ENCODE measurements at places on chromosomes 1 and 21.
A peak's percentile ranks its signal among the peaks of the same experiment; 100 is the strongest.

DNA sequence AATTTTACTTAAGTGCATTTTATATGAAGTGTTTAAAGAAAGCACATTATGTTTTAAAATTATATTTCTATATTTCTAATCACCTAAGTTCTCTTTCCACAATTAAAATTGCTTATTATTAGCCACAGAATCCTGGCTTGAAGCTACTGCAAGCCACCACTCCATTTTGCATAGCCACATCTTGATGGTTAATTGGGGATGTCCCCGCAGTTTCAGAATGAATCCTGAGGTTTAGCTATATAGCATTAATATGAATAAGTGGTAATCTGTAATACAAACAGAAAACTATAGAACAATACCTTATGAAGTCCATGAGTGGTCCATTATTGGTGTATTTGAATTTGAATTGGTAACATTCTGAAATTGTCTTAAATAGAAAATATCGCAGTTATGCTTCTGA is 11.6 kb upstream of the GOLPH3L start:
- DNase-seq, result no peak

- no peak for DNase-seq
Observed at GRCh38 chr1:92817986-92818764, 13.7 kb upstream of the RPL5 start.

DNA sequence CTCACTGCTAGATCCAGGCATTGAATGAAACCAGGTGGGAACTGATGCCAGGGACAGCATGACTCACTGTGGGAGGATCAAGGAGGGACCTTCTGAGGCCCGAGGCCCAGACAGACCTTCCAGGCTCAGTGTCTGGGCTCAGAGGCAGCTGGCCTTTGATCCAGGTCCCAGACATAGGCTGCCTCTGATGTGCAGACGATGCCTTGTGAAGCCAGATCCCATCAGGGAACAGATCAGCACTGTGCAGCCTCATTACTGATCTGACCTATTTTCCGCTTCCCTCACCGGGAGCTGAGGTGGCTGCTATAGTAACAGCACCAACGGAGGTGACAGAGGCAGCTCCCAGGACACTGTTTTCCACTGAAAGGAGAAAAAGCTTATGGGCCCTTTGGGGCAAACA is 399.5 kb downstream of the MATN1 start:
- DNase-seq, result no peak

DNA sequence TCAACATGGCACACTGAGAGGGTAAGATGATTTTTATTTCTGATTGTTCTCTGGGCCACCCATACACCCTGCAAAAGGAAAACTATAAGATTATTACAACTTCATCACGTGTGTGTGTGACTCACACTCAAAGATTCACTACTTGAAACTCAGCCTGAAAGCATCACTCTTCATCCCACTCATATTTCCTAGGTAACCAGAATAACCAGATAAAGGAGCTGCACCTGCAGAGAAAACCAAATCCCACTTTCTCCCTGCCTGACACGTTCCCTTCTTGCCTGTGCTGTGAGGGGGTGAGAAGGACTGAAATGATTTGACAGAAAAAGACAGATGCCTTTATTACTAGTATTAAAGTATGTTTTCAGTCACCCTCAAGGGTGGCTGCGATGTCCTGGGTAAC is 131.6 kb downstream of the TGFBR3 start:
- peak; percentile 79 for DNase-seq

- no peak for DNase-seq
Observed at GRCh38 chr1:77991638-77992037, 12.8 kb upstream of the FUBP1 start.

DNA sequence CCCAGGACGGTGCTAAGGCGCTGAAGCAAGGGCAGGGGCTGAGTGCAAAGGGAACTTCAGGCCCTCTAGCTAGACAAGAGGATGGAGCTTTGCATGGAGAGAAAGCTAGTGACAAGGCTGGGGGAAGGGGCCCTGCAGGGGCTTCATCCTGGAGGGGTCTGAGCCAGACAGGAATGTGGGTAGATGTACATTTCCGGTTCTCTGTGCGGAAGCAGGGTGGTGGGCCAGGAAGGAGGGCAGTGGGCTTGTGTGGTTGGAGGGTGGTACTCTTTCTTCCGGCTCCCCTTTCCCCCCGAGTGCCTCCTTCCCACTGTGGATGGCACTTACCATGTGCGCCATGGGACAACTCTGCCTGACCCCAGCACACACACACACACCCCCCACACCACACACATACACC is 1.5 kb downstream of the KISS1 start:
- no peak for DNase-seq

DNA sequence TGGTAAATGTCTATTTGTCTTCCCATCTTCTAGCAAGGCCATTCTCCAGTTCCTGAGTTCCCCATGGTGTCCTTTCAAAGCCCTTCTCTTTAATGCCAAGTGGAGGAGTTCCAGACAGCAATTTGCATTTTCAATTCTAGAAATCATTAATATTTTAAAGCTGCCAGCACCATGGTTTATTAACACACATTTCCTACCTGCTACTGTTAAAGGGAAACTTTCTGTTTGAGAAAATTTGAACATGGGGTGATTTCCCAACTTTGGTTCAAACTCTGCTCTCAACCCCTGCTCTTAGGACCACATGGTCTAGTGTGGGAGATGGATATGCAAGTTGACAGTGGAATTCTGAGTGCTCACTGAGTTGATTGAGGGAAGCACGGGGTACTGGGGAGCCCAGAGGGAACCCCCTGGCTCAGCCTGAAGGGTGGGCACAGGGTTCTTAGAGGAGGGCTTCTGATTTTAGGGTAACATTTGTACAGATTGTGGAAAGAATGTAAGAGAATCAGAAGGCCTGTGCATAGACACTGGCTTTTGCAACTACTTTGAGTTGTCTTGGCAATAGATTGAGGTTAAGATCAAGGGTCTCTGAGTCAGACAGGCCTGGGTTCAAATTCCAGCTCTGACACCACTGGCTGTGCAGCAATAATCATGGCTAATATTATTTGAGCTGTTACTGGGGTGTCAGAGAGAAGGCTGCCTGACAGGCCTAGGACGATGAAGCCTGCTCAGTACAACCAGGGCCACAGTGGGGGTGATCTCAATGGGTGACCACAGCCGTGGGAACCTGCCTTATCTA is 97.8 kb downstream of the BEND5 start:
- no peak for DNase-seq

DNA sequence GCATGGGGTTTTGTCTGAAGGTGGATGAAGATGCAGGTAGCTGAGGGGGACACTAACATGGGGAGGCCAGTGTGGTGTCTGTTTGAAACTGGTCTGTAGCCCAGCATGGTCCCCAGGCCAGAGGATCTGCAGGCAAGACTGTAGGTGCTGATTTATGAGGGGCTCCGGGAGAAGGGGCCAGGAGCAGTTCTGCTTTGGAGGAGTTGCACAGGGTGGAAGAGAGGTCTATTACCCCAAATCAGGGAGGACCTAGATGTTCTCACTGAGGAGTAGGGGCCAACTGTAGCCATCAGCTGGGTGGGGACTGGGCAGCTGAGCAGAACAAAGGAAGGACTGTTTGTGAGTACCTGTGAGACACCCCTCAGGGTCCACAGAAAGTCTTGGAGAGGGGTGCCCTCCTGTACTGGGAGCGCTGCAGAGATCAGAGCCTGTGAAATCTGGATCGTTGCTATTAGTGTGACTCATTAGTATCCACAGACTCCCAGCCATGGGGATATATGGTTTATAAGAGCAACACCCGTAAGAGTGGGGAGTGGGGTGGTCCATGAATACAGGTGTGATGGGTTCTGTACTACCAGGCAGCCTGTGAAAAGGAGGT is 64.3 kb upstream of the IRF2BP2 start:
- DNase-seq, result no peak

DNA sequence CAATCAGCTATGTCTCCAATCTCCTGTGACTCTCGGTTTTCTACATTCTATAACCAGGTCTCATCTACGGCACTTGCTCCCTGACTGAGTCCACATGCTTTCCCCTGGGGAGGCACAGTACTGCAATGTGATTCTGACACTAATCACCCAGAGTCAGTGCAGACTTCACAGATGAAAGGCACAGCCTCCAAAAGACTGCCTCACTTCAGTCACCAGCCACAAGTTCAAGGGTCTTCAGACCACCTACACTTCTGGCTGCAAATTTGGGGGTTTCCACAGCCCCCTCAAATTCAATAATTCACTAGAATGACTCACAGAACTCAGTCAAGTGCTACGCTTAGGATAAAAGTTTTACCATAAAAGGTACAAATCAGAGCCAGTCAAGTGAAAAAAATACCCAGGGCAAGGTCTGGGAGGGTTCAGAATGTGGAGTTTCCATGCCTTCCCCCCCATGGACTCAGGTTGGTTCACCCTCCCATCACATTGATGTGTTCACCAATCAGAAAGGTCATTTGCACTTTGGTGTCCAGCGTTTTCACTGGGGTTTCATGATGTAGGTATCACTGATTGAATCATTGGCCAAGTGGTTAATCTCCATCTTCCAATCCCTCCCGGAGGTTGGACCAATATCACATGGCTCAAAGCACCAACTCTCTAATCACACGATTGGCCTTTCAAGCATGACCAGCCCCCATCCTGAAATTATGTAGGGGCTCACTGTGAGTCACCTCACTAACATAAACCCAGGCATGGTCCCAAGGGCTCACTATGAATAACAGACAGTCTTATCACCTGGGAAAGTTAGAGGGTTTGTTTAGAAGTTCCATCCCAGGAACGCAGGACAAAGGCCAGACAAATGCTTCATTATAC is 182.9 kb upstream of the CAMK1G start:
- DNase-seq, result peak; percentile 52

GRCh38 chr1:220170836-220171526 is 77.0 kb downstream of the IARS2 start:
- peak; percentile 39 for DNase-seq
